ENCODE measurements at places on chromosomes 13 and 19. TPM values are rescaled to one million over a fixed set of nuclear protein-coding genes. Genes with fewer than 3 reads are reported as not detected.

GRCh38 chr19:17264641-17264979 is at the start of gene USHBP1:
USHBP1 (minus strand) TSS chr19:17264745; CDS start chr19:17264299, 446 bp downstream.
- DNase-seq, result no peak

GRCh38 chr19:928471-929202 is 2.8 kb downstream of the ARID3A start:
- no peak for DNase-seq

- no peak for DNase-seq
Observed at GRCh38 chr13:69737129-69737935, 370.3 kb upstream of the ATXN8OS start.

GRCh38 chr13:67971291-67971690 is 741.2 kb upstream of the PCDH9 start:
- no peak for DNase-seq

GRCh38 chr19:48806518-48806817 is 4.4 kb downstream of the BCAT2 start:
- DNase-seq, result no peak

DNA sequence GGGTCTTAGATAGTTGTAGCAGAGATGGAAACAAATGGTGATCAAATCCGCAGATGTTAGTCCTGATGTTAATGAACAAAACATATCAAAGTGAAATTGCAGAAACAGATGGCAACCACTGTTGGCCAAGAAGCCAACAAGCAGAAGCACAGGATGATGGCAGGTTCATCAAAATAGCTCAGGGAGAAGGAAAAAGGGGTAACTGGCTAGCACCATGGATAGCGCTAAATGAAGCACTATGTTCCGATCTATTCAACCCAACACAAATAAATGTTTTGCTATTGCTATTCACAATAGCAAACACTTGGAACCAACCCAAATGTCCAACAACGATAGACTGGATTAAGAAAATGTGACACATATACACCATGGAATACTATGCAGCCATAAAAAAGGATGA is 413.7 kb downstream of the FGF14 start:
- no peak for DNase-seq

DNA sequence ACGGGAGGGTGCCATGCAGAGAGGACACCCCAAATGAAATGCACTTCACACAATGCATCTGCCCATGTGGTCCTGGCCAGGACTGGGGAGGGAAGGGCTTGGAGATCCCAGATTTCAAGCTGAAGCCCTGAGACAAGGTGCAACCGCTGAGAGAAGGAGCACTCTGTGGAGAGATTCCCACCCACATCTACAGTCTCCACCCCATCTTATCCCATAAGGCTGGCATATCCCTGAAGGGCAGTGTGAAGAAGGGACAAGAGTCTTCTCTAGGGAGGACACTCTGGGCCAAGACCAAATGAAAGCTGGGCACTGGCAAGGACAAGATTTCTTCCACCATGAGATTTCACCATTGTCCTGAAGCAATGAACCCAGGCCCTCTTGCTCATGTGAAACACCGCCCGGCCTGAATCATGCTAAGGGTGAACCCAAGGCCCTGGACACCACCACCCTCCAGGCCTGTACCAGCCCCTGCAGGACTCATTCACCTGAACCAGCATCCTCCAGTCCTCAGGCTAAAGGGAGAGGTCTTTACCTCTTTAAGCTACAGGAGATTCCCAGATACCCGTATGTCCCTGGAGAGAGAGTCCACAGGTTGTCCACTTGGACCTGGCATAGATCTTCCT is 20.5 kb downstream of the CEACAM4 start:
- DNase-seq, result no peak

- DNase-seq, result no peak
Observed at GRCh38 chr13:49539313-49539712, 43.6 kb downstream of the PHF11 start.

DNA sequence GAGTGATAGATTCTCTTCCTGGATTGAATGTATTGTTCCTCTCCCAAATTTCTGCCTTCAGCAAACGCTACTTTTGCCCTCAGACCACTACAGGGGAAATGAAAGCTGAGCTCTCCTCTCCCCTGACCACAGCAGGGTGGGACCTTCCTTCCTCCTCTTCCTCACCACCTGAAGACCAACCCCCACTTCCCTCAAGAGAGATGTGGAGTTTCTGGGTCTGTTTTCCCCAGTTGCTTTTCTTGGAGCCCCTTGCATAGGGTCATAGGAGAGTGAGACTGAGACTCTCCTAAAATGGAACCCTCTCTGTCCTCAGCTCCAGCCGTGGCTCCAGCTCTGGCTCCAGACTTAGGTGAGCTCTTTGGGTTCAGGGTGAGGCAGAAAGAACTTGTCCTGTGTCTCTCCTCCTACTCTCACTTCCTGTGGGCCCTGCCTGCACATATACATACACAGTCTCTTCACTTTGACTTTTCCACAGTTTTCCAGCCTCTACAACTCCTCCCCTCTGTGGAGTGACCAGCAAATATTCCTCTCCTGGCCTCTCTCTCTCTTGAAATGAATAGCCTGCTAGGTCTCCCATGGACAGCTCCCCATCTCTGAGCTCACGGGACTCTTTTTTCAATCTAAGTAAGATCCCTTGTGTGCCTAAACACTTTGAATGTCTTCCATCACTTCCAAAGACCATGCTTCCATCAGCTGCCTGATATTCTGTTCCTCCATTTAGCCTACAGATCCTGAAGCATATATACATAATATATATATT is 19.2 kb upstream of the ZNF175 start:
- DNase-seq, result no peak

- DNase-seq, result no peak
Observed at GRCh38 chr13:78022164-78022877, 103.7 kb upstream of the EDNRB start.

- DNase-seq, result no peak
Observed at GRCh38 chr13:77325371-77325980, 1.4 kb downstream of the MYCBP2 start.

DNA sequence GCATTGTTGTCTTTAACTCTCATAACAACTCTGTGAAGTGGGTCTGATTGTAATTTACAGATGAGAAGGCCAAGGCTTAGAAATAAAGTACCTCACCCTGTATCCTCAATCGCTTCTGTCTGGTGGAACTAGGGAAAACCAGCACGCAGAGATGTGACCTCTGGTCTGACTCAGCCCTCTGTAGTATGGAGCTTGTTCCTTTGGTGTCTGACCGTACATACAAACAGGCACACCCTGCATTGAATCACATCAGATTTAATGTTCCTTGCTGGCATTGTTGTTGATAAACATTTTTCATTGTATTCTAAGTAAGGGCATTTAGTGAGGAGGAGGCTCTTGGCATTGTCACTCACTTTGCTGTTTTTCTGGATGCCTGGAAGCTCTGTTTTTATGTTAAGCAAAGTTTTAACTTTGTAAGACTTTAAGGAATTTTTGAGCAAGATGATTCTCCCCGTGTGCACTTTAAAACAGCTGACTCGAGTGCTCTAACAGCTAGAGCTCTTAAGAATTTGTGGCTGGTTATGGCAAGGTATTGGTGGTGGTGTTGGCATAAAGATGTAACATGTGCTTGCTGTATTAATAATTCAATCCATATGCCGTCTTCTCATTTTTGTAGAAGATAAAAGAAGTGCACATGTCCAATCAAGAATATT is 89.0 kb upstream of the SPATA13 start:
- no peak for DNase-seq

DNA sequence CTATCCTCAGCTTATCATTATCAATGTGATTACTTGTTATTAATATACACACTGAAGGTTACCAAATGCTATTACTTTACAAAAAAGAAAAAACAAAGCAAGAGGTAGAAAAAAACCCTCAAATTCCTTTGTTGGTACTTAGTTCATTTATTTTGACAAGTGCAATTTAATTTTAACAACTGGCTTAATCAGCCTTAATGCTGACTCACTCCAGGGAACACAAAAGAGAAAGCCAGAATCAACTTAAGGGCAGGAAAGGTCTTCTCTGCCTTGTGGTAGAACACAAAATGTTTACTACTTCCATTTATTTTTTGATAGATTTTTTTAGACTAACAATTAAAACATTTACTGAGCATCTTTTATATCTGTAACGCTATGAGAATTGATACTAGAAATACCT is 417.1 kb downstream of the PCDH17 start:
- DNase-seq, result no peak

GRCh38 chr13:51283371-51283770 is 56.1 kb upstream of the SERPINE3 start:
- no peak for DNase-seq

DNA sequence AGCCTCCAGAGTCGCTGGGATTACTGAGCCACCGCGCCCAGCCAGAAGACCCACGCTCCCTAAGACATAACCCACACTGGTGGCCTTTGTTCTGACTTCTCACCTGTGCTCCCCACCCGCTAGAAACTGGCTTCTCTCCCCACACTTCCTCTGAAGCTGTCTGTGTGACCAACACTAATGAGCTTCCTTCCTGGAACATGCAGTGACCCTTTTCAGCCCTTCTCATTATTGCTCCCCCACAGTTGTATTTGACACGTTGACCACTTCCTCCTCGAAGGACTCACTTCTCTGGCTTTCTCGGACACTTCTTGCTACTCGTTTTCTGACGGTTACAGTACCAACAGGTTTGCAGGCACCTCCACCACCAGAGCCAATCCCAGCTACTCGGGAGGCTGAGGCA is 10.9 kb downstream of the NCR1 start:
- no peak for DNase-seq

DNA sequence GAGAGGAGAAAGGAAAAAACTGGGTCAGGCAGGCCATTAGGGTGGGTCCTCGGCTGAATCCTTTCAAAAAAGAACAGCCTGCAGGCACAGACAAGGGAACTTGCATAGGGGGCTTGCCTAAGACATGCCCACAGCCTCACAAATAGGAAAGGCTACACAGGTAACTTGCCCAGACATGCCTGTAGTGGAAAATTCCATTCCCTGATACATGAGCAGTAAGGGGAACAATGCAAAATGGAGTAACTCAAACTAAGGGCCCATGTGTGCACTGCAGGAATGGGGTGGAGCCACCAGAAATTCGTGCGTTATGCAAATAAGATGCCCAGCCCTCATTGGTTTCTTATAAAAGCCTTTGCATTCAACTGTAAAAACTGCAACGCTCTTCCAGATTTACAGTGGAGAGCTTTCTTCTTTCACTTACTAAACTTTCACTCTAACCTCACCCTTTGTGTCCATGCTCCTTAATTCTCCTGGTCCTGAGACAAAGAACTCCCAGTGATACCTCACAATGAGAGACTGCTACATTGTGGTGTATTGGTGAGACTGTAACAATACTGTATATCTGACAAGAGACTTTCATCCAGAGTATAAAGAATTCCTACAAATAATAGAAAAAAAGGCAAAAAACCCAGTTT is 59.5 kb upstream of the SLITRK1 start:
- DNase-seq, result no peak

GRCh38 chr13:68927387-68928026 is 1180.1 kb upstream of the ATXN8OS start:
- DNase-seq, result no peak

DNA sequence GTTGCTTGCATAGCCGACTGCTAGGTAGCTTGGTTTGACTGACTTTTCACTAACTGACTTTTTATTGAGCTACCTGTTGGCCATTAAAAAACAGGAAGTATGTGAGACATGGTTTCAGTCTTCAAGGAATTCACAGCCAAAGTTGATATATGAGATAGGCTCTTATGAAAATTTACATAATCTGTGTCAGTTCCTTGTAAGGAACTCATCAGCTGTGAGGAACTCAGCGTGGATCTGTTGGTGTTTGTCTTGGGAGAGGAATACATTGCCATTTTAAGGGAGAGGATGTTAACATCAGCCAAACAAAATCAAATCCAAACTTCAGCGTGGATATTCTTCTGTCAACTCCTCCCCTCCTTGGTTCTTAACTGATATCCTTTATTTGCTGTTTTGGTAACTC is 2.0 kb downstream of the RNF113B start:
- DNase-seq, result no peak

DNA sequence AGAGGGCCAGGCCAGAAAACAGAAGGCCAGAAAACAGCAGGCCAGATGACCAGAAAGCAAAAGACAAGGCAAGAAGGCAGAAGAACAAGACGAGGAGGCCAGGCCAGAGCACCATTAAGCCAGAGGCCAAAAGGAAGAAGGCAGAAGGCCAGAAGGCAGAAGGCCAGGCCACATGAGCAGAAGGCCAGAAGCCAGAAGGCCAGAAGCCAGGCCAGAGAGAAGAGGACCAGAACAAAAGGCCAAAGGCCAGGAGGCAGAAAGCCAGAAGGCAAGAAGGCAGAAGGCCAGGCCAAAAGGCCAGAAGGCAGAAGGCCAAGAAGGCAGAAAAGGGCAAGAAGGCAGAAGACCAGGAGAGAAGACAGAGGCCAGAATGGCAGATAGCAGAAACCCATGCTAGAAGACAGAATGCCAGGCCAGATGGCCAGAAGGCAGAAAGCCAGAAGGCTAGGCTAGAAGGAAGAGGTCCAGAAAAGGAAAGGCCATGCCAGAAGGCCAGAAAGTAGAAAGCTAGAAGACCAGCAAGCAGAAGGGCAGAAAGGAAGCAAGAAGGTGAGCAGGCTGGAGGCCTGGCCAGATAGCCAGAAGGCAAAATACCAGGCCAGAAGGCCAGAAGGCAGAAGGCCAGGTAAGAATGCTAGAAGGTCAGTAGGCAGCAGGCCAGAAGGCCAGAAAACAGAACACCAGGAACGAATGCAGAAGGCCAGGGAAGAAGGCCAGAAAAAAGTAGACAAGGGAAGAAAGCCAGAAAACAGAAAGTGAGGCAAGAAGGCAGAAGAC is 187.6 kb downstream of the TUBA3C start:
- DNase-seq, result no peak

- no peak for DNase-seq
Observed at GRCh38 chr13:98768522-98768921, 16.1 kb upstream of the SLC15A1 start.

DNA sequence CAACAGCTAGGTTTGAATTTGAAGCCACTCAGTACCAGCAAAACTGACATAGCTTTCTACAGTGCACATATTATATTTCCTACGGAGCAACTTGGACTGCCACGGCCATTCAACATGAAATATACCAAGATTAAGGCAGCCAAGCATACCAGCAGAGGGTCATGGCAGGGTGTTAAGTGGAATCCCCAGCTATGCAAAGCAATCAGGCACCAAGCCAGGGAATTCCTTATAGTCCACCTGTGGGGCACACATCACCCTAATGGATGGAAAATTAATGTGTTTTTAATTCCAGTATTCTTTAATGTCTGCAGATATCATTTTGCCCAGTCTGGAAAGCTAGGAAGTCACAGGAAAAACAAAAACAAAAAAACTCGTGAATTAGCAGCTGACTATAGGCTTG is 1190.3 kb downstream of the EFNB2 start:
- DNase-seq, result no peak

DNA sequence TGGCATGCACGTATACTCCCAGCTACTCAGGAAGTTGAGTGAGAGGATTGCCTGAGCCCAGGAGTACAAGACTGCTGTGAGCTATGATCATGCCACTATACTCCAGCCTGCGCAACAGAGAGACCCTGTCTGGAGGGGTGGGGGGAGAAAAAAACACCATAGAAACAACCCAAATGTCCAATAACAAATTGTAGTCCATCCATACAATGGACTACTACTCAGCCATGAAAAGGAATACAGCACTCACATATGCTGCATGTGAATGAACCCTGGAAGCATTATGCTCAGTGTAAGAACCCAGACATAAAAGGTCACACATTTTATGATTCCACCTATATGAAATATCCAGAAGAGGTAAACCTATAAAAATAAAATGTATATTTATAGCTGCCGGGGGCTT is 42.3 kb downstream of the CD320 start:
- no peak for DNase-seq

Gene ZNF414
- 7.3 TPM for total RNA-seq

Gene PGLYRP2
- not detected for total RNA-seq

Gene SULT2A1
- total RNA-seq, result not detected

Gene ZSCAN1
- total RNA-seq, result not detected

Gene LILRA6
- total RNA-seq, result 7.7 TPM

Gene KLK4
- total RNA-seq, result not detected

Gene IL12RB1
- total RNA-seq, result 1.3 TPM

Gene SIAH3
- total RNA-seq, result under 0.01 TPM

Gene CEACAM16
- not detected for total RNA-seq

Gene CEBPA
- 100 TPM for total RNA-seq
